ENCODE measurements at places on chromosomes 4 and X.

- DNase-seq, result no peak
These were observed 99.0 kb upstream of the QRFPR start for GRCh38 chr4:121479808-121480207.

DNA sequence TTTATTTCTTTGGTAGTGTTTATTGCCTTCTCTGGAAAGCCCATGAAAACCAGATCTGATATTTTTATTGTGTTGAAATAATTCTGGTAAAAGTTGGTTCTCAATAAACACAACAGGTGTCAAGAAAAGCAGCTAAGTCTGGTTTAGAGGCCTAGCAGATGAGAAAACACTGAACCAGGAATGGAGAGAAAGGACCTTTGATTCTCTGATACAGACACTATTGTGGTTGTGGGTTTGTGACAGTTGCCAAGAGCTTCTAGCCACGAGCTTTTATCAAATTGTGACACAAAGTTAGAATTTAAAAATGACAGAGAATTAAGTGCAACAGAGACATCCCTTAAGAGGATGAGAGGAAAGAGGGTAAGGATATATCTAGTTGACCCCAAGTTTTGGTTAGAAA is 42.6 kb downstream of the DDIT4L start:
- DNase-seq, result no peak

DNA sequence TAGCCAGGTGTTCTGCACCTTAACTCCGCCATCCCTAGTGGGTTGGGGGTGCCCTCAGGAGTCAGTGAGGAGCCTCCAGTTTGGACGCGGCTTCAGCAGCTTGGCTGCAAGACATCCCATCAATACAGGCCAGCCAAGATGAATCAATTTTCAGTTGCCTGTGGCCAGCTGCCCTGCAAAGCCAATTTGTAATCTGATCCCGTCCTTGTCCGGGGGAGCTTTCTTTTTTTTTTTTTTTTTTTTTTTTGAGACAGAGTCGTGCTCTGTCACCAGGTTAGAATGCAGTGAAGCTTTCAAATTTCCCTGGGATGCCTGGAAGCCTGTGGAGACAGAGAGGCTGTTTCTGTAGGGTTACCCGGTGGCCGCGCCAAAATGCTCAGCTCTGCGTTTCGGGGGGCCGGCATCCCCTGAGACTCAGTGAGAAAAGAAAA is 192.5 kb downstream of the ASMT start:
- no peak for DNase-seq

- DNase-seq, result no peak
These were observed 58.5 kb downstream of the DIPK2B start for GRCh38 chrX:45142185-45142584.

GRCh38 chr4:1241936-1242505 is 6.9 kb downstream of the CTBP1 start:
- no peak for DNase-seq
